ENCODE measurements at places on chromosomes 3 and 15.

DNA sequence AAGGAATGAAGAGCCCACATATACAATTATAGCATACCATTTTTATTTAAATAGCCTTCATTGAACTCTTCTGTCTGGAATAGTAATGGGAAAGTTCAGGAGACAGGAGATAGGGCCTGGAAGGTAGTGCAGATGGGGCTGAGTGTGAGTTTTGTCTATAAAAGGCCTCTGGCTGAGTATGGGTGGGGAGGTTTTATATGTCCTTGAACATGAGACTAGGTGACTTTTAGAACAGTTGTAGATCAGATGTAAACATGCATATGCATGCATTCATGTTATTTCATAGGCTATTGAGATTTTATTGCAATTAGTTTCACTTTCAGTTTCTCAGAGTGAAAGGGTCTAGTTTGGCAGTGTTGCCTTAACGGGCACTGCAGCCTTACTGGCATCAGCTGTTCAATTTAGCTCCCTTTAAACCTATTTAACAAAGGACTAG lies 27.1 kb downstream of the CGGBP1 start:
- no peak for DNase-seq

DNA sequence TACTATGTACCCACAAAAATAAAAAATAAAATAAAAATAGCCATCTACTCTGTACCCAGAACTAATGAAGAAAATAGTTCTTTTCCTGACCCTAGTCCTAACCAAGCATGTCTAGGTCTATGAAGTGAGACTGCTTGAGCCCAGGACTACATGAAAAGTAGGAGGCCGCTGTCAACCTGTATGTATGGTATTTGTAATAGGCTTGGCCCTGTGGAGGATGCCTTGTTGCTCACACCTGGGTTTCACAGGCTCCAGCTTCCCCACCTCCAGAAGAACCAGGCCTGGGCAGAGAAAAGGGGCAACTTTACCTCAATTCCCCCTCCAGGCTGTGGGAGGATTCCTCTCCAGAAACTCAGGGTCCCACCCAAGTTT lies 6.8 kb upstream of the PKM start:
- peak; percentile 33 for DNase-seq

- no peak for DNase-seq
Measured at GRCh38 chr3:176584413-176585176, 612.7 kb downstream of the TBL1XR1 start.

DNA sequence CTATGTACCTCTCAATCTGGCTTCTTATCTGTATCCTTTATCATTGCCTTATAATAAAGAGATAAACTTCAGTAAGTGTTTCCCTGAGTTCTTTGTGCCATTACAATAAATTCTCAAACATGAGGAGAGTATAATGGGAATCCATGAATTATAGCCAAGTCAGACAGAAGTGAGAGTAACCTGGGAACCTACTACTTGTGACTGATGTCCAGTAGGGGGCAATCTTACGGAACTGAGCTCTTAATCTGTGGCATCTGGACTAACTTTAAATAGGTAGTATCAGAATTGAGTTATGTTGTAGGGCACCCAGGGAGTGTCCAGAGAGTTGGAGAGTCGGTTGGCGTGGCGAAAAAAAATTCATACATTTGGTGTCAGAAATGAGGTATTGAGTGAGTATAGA lies 542.6 kb downstream of the ZBBX start:
- DNase-seq: peak; percentile 22

GRCh38 chr3:127296166-127296565 lies 8.3 kb upstream of the PRR20G start:
- no peak for DNase-seq

GRCh38 chr3:8555725-8556472 lies 54.3 kb downstream of the LMCD1 start:
- DNase-seq: no peak

GRCh38 chr15:70281811-70282307 lies 184.1 kb upstream of the TLE3 start:
- DNase-seq: no peak

DNA sequence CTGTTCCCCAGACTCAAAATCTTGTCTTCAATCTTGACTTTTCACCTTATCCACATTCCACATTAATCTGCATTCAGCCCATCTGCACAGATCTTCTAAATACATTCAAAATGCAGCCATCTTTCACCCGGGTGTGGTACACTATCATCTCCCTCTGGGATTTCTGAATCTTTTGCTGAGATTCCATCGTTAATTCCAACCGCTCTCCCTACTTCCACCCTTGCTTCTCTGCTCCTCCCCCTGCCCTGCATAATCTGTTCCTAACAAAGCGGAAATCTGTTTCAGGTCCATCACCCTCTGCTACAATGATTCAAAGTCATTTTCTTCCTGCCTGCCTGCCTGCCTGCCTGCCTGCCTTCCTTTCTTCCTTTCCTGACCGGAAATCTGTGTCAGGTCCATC lies 7.9 kb upstream of the GOLGA8B start:
- DNase-seq: no peak

DNA sequence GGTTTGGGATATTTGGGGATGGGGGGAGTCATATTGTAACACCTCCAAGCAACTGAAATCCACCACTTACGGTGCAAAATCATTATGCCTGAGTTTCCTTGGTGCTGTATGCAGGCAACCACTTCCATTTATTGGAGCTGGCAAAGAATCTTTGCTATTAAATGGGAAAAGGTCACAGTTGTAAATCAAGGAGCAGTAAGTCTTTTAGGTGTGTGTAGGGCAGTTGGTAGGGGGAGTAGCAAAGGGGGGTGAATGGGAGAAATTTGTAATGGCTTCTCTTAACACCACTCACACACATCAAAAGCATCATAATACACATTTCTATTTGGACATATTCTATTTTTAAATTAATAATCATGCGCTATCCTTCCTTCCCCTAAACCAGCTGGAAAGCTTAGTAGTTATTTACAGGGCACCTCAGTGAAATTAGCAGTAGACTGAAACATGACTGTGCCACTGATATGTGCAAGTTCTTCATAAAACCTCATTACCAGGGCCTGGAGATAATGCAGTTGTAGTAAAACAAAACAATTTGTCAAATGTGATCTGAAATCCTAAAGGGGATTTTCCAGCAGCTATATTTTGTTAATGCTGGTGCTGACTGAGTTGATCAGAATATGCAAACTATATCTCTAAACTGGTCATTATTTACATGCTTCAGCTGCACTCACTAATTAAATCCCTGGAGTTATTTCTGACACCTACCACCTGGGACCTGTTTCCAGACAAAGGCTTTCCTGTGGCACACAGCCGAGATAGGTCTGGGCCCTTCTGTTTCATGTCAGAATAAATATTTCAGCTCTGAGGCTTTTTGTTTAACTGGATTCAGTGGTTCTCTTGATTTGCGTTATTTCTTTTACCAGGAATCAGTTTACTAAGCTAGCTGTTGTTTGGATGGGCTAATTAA lies 90.1 kb downstream of the B3GALNT1 start:
- no peak for DNase-seq

Data from HS-27A (cell line).